ENCODE measurements at places on chromosomes 2 and 18. TPM values are rescaled to one million over a fixed set of nuclear protein-coding genes. Genes with fewer than 3 reads are reported as not detected.

- DNase-seq = no peak
Measured at GRCh38 chr2:101622210-101623030, 75.1 kb upstream of the MAP4K4 start.

GRCh38 chr18:35289727-35290093, 319 bp downstream of the ZSCAN30 start:
- no peak for DNase-seq

GRCh38 chr2:59874361-59874760, 679.1 kb downstream of the BCL11A start:
- DNase-seq = no peak

GRCh38 chr2:26068602-26069298, 34.9 kb downstream of the RAB10 start:
- peak; percentile 47 for DNase-seq

- DNase-seq = no peak
Measured at GRCh38 chr2:177340158-177340557, 52.4 kb upstream of the AGPS start.

- no peak for DNase-seq
Measured at GRCh38 chr2:224528171-224528570, 57.0 kb downstream of the CUL3 start.

DNA sequence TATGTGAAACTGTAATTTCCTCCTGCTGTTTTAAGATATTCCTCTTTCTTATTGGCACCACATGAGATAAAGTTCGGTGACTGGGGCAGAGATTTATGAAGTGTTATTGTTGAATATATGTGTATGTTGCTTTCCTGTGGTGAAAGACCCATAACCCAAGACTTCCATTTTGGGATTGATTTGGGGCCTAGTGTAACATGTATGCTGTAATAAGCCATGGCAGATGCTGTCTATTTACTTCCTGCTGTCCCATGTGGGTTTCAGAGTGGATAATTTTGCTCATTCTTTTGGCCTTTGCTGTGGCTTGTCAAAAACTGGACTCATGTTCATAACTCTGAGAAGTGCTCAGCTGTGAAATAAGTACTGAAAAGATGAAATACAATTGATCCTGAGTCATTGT, 10.8 kb upstream of the MYO1B start:
- DNase-seq = no peak

DNA sequence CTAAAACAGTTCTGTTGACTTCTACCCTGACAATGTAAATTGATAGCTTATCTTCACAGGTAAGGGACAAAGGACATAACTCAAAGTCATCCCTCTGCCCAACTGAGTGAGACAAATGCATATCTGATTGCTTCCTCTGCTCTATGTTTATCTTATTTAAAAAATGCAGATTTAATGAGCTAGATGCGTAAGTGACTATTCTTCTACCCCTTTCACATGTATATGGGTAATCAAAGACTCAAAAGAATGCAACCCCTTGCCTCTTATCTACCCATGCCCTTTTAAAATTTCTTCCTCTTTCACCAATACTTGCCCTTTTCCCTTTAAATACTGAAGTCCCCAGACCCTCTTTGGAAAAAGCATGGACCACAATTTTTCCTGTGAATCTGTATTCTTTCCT, 253.4 kb downstream of the WDPCP start:
- no peak for DNase-seq

DNA sequence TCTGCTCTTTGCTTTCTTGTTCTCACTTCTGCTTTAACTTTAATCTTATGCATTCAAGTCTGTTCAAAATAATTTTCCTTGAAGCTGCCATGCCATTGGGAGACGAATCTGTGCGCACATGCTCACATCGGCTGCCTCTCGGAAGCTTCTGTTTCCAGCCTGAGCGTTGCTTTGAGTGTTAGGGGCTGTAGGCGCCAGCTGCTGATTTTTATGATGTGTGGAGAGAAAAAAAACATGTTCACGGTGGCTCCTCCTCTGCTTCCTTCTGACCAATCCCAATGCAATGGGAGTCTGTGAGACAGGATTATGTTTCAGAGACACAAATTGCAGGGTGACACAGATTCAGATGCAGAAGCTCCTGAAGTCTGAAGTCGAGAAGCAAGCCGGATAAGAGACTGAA, at the start of gene MC4R:
Gene MC4R, minus strand, starts transcription at position 180 of the 400 bp plus-strand sequence. CDS start 426 bp downstream, outside the sequence.
- no peak for DNase-seq

GRCh38 chr2:16642088-16642487, 23.5 kb downstream of the CYRIA start:
- no peak for DNase-seq

CHST9 gene
- not detected for polyA plus RNA-seq

- no peak for DNase-seq
Measured at GRCh38 chr2:53227535-53227934, 540.1 kb upstream of the CHAC2 start.

DNA sequence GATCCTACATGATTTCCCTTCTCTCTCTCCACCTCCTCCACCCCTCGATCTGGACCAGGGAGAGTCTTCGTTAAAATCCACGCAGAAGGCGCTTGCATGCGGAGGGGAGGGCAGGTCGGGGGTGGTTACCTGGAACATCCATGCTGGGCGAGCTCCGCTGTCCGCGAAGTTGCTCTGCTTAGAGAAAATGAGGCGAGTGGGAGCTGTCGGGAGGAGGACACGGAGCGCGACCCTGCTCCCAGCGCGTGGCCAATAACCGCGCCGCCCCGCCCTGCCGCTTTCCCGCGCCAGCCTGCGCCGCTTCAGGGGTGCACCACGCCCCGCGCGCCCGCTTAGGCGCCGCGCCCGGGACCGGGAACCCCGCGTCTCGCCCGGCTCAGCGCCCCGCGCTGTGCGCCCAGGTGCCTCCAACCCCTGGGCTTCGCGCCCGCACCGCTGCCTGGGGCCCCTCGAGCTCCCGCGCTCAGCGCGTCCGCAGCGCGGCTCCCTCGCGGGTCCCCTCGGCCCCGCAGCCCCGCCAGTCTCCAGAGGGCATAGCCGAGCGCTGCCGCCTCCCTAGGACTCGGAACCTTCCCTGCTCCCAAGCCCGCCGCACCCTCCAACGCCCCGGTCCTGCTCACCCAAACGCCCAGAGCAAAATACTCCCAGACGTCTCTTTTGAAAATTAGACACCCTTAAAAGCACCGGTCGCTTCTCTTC, 636 bp downstream of the CBLN2 start:
- DNase-seq = no peak

DNA sequence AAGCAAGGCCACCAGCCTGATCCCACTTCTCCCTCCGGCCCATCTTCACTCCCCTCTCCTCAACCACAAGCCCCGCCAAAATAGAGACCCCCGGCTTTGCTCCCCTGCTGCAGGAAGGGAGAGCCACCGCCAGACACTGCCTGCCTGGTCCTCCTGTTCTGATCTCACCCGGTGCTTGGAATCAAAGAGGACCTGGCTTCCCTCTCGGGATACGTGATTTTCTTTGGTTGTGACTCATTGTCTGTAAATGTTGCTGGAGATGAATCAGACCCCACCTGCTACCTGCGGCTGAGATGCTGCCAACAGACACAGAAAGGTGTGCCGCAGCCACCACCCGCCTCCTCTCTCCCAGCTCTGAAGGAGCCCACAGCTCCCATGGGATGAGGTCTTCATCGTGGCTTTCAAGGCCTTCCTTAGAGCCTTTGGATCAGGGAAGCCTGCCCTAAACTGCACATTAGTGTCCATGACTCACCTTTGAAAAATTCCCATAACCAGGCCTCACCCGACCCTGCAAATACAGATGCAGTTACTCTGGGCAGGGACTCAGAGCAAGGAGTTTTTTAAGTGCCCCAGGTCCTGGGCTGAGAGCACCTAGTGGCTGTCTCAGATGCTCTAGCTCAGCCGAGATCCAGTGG, 79.4 kb upstream of the ZNF532 start:
- no peak for DNase-seq

SLC25A52 gene
- not detected for polyA plus RNA-seq

DNA sequence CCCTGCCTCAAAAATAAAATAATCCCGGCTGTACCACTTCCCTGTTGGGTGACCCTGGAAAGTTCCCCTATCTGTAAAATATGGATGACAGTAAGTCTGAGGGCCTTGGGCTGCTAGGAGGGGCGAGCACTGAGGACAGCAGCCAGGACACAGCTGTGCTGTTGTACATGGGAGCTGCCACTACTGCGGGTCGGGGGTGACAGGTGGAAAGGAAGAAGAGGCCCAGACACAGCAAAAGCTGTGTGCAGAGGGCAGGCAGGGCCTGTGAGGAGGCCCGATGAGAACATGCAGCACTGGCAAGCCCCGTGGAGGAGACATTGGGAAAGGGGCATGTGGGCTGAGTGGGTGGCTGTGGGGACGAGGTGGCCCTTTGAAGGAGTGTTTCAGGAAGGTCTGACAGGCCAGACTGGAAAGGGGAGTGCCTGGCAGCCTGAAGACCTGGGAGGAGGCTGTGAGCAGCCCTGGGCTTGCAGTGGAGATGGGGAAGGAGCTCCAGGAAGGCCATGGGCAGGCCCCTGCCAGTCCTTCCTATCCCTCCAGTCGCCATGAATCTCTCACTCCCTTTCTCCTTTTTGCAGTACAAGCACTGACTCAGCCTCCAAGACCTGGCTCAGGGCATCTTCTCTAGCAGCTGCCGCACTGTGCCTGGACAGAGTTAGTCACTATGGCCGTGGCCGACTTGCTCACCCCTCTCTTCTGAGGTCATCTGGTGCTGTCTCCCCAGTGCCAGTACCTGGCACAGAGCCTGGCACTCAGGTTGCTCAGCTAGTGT, 28.9 kb upstream of the SEMA4C start:
- no peak for DNase-seq

TSGA10 gene
- 17.0 TPM for polyA plus RNA-seq

GRCh38 chr18:5891854-5892215, 3.5 kb downstream of the TMEM200C start:
- DNase-seq = no peak

DNA sequence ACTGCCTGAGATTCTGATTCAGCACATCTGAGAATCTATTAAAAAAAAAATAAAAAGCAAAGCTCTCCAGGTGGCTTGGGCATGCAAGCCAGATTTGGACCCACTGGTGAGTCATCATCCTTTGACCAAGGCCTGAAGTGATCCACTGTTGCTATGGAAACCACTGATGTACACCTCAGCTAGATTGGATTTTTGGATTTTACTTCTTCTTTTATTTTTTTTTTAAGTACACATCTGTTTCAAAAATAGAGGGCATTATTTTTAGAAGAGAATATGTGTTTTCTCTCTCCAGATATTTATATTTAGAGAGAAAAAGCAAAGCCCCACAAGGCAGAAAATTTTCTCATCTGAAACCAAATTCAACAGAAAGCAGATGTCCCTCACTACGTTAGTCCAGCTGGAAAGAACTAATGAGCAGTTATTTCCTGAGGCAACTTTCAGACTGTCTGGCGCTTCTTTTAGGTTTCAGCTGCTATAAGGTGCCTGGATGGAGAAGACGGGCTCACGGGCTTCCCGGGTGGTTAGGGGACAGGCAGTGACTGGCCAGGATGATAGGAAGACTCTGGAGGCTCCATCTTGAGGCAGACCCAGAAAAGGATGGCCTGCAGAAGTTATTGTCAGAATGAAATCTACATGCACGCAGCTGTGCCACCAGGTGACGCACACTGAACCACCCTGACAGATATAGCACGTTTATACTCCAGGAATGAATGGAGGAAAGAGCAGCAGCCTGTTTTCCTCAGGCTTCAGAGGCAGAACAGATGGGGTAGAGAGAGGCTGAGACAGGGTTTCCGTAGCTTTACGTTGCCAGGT, 50.5 kb downstream of the MRPL35 start:
- DNase-seq = no peak

DNA sequence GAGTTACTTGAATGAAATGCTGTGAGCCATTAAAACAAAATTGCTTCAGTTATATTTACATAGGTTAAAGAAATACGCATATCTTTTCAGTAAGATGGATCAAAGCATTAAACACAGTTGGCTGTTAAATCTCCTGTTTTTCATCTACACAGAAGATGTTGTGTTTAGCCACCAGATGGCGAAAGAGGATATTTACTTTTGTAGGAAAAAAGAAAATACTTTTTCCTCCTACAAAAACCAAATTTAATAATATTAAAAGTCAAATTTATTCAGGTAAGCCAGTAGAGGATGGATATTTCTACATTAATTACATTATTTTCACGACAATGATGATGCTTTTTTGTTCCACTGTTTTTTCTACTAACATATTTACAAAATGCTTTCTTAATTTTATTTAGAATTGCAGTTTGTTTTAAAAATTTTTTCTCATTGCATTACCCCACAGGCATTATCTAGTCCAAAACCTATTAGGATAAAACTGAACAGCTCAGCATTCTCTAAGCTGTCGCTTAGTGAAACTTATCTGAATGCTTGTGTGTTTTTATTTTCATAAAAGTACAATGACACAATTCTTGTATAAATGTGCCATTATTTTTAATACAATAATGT, 173.7 kb downstream of the ASXL3 start:
- DNase-seq = no peak

DNA sequence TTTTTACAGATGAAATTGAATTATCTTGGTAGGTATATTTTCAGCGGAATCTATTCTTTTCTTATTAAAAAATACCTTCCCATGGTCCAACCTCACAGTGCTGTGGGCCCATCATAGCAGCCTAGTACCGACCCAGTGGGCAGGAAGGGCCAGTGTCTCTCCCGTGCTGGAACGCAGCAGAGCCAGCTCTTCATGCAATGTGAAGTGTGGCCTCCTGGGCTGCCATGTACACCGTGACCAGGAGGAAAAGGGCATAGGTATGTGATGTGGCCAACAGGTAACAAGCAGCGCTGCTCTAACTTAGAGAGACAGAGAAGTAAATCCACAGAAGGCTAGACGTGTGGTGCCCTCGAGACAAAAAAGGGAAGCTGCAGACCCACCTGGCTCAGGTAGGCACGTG, 221.1 kb upstream of the SALL3 start:
- no peak for DNase-seq

DNA sequence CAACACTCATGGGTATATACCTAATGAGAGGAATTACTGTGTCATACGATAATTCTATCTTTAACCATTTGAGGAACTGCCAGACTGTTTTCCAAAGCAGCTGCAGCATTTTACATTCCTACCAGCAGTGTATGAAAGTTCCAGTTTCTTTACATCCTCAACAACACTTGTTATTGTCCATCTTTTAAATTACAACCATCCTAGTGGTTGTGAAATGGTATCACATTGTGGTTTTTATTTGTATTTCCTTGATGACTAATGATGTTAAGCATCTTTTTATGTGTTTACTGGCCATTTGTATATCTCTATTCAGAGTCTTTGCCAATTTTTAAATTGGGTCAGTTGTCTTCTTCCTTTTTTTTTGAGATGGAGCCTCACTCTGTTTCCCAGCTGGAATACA, 4.0 kb upstream of the CKAP2L start:
- DNase-seq = no peak

DNA sequence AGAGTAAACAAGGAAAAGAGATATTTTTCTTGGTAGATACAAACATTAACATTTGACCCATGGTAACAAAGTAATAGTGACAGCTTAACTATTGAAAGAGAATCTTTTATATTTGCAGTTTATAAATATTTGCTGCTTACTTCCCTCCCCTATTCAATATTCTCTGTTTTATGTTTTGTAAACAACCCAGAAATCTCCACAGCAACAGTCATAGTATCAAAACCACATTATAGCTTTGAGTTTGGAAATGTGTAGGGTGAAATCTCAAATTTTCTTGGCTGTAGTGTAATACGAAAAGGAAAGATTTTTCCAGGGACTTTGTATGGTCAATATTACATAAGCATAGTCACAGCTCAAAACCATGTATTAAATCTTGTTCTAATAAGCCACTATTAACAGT, 511.2 kb downstream of the METTL4 start:
- DNase-seq = no peak

SPRED2 gene
- polyA plus RNA-seq = 1.3 TPM

- no peak for DNase-seq
Measured at GRCh38 chr18:21826196-21826595, 85.6 kb downstream of the MIB1 start.

ALLC gene
- polyA plus RNA-seq = not detected

MEMO1 gene
- polyA plus RNA-seq = 31.0 TPM

SCN3A gene
- not detected for polyA plus RNA-seq

GRCh38 chr2:51953931-51954330, 922.0 kb upstream of the NRXN1 start:
- no peak for DNase-seq
